Stimulated activated CD4-positive, alpha-beta T cell treated with anti-CD3 and anti-CD28 coated beads, Interleukin-12 subunit alpha, Interleukin-12 subunit beta, amount 100 ng/mL, for 4 hours (primary cell): ENCODE measurements at places on chromosomes 11 and 22.

- no peak for DNase-seq
Measured at GRCh38 chr22:48310289-48310688, 1517.4 kb downstream of the BRD1 start.

- no peak for DNase-seq
Measured at GRCh38 chr22:45334528-45334927, 24.8 kb downstream of the FAM118A start.

DNA sequence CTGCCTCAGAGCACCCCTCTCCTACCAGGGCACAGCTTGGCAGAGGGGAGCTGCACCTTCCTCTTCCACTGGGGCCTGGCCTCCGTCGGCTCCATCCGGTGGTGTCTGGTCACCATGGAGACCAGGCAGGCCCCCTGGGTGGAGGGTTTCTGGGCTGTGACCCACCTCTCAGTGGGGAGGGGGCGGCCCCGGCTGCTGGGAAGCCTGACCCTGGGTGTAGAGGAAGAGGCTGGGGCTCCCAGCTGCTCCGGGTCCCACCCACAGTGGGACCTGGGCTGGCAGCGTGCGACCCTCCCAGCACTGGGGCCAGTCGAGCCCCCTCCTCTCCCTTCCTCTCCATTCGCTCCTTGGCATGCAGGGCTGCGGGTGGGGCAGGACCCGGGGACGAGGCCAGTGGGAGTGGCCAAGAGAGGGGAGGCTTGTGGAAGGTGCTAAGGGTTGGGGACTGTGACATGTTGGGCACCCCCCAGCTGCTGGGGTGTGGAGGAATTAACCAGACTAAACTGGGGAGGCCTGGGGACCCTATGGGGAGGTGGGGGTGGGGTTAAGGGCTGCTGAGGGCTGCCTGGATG is 46.8 kb downstream of the BRSK2 start:
- no peak for DNase-seq

GRCh38 chr22:30104501-30105156 is 24.4 kb downstream of the HORMAD2 start:
- DNase-seq, result no peak

GRCh38 chr11:131663405-131664200 is 293.2 kb downstream of the NTM start:
- no peak for DNase-seq

DNA sequence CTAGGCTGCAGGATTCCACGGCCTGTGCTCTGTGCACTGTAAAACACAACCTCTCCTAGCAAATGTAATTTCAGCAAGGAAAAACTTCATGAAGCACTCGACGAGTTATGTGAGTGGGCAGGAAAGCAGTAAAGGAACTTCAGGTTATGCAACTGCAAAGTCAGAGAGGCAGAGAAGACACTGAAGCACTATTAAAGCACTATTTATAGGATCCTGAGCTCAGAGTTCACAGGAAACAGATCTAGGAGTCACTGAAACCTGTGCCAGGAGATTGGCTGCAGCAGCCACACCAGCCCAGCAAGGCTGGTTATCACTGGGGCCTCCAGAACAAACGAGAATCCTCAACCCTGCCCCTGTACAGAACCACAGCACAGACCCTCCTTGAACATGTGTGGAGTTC is 2.5 kb downstream of the SMIM35 start:
- no peak for DNase-seq

GRCh38 chr11:126808296-126808695 is 192.3 kb downstream of the KIRREL3 start:
- DNase-seq, result no peak

- DNase-seq, result no peak
Measured at GRCh38 chr22:36206255-36206654, 4.6 kb upstream of the APOL4 start.

GRCh38 chr11:95716266-95716665 is 73.3 kb downstream of the FAM76B start:
- no peak for DNase-seq

GRCh38 chr11:15883455-15883920 is 472.9 kb downstream of the SOX6 start:
- DNase-seq, result no peak

- no peak for DNase-seq
Measured at GRCh38 chr11:27122001-27122400, 81.4 kb downstream of the BBOX1 start.

- DNase-seq, result peak; percentile 34
Measured at GRCh38 chr22:31646186-31647019, 15.6 kb downstream of the PISD start.

- DNase-seq, result no peak
Measured at GRCh38 chr11:59475176-59475575, 2.1 kb downstream of the OR4D10 start.

DNA sequence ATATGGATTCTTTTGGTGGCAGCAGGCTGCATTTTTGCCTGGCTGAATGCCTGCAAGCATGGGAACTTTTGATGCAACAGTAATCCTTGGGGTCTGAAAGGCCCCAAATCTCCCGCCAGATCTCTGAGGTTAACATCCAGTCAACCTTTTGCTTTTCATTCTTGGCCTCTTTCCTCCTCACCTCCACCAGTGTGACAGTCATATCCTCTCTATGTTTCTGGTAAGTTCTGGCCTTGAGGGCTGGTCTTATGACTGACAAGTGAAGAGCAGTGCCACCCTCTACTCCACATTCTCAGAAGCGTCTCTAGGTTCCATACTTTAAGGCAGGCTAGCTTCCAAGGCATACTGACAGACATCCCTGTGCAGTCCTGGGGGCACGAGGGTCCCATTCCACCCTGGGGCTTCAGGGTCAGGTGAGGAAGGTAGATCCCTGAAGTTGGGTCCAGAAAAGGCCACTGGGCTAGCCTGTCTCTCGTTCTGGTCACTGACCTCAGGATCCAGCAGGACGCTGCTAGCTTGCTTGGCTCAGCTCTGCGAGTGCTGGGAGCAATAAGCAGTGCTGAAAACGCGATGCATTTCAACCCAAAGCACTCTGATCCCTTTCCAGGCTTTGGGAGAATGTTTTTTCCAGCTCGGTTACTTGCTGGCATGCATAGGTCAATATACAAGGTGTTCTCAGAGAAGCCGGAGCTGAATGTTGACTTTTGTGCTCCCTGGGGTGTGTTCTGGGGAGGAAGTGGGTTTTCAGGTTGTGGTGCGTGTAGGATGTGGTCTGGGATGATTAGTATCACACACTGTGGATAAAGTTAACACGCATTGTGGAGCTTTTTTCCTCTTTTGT is 75.2 kb downstream of the PTPRJ start:
- peak; percentile 15 for DNase-seq

GRCh38 chr11:3022300-3022967 is 30.3 kb upstream of the NAP1L4 start:
- DNase-seq, result no peak

DNA sequence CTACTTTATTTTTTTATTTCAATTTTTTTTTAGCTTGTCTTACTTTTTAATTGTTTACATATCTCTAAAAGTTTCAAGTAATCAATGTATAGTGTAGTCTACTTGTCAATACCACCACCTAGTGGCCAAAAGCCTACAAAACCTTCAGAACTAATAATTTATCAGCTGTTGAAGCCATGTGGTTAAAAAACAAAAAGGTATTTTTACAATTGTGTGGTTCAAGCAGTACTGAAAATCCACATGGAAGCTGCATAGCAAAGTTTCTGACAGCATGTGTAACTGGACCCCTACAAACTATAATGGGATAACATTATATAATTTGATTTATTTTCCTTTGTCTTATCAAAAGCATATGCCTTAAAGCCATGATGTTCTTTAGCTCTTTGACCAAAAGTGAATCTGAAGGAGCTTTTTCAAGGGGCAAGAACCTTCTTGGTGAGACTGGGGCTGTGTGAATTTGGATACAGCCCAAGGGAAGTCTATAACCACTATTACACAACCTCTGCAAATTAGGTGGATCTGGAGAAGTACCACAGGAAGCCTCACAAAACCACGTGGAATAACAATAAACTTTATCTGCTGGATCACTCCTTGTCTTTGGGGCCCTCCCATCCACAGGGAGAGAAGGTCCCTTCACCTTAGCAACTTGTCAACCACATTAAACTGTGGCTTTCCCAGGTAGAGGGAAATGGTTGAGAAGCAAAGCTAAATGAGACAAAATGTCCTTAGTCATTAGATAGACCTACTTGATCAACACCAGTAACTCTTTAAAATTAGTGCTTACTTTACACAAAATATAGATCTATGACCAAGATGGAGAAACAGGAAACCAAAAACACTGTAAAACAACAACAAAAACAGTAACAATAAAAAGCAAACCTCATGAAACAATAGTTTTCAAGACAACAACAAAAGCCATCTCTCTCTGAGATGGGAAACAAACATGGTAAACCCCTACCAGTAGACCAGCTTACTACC is 9.9 kb downstream of the NARS2 start:
- no peak for DNase-seq

DNA sequence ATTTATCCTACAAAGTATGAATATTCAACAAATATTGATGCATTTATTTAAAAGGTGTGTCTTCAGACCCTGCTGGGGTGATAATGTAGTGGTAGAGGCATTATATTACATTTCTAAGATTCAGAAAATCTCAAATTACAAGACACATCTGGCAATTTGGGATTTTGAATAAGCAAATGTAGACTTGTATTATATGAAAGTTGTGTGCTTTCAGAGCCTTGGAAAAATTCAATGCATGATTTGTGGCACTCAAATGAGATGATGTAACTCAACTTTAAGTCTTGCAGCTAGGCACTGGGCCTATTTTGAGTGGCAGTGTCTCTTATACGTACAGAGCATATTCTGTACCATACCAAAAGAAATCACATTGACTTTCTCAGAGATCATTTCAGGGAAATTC is 214.4 kb downstream of the ETS1 start:
- DNase-seq, result no peak

DNA sequence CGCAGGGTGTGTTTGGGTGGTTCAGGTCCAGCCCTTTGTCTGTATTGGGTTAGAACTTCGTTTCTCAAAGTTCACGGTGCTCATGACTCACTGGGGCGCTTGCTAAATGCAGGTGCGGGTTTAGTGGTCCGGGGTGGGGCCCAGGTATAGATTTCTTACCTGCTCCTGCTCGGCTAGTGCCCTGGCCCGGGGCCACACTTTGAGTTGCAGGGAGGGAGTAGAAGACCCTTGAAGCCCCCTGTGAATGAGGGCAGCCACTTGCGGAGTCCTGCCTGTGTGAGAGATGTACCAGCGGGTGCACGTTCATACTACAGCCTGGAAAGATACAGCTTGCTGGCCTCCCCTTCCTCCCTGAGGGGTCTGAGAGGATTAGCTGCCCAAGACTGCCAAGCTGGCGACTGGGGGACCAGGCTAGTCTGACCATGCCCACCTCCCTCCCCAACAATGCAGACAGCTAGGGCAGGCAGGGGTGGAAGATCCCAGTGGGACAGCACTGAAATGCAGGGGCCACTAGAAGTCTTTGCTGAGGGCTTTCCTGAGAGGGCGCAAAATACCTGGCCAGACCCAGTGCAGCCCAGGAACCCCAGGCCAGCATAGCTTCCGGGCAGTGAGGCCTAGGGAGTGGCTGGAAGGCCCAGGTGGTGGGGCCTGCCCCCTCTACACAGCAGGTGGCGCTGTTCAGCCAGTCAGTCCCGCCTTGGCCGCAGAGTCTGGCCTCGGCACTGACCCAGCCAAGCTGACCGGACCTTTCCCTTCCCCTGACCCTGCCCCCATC is 5.1 kb upstream of the MYRF start:
- DNase-seq, result peak; percentile 12

DNA sequence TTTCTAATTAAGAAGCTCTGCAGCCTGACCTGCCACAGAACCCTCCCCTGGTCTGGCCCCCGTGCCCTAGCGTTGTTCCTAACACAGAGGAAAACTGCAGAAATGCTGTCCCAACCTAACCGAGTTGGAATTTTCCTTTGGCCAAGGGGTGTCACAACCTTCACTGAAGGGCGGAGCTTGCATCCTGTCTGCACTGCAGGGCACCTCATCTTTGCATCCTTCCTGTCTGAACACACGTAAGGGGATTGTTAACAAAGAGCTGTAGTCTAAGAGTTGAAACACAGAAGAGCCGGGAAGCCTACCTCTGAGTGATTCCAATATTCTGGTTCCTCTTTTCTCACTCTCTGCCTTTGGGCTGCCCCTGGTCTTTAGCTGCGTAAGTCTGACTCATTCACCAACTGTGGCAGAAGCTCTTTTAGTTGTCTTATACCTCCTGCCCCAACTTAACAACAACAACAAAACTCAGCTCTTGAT is 1.6 kb downstream of the DIXDC1 start:
- DNase-seq, result no peak

- DNase-seq, result no peak
Measured at GRCh38 chr11:121071846-121072450, 29.1 kb upstream of the TECTA start.

DNA sequence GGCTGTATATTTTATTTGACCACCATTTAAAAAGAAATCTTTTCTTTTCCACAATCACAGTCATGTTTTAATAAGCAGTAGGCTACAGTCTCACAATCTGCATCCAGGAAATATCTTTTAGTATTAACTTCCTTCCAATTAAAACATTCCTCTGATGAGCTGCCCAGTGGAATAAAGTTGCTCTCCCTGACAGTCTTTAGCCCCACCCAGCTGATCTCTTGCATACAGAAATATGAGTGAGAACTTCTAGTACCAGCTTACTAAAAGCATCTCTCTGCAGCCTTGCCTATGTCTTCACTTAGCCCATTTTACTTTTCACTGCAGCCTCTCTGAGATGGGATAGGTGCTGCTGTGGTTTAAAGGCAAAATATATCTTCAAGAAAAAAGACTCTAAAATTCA is 143.4 kb upstream of the ANO3 start:
- DNase-seq, result no peak

GRCh38 chr11:61542024-61542461 is 33.5 kb downstream of the LRRC10B start:
- no peak for DNase-seq

DNA sequence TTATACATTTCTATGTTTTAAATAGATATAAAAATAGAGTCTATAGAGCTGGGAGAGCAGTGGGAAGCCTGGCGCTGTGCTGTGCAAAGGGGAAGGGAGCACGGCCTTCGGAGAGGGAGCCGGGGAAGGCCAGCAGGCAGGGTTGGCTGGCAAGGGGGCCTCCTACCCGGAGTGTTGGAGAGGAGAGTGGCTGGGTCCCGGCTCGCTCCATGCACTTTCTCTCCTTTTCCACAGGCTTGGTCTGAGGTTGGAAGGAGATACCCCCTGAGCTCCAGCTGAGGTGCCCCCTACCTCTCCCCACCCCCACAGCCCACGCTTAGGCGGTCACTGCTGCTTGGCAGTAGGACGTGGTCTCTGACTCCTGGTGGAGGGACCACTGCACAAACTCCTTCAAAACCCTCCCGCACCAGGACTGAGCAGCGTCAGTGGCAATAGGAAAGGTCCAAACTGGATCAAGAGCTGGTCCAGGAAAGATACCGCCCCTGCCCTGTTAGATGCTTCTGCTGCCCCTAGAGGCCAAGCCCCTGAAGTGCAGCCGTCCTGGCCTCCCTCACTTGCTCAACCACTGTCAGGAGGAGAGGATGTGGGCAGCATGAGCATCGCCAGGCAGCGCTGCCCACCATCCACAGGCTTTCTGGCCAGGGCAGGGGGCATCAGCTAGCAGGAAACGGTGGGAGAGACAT is 52.9 kb downstream of the SYT13 start:
- peak; percentile 53 for DNase-seq

GRCh38 chr11:119758291-119758690 is 29.3 kb upstream of the NECTIN1 start:
- DNase-seq, result no peak
